Naive thymus-derived CD4-positive, alpha-beta T cell (primary cell): ENCODE measurements at places on chromosomes 5 and 9.

DNA sequence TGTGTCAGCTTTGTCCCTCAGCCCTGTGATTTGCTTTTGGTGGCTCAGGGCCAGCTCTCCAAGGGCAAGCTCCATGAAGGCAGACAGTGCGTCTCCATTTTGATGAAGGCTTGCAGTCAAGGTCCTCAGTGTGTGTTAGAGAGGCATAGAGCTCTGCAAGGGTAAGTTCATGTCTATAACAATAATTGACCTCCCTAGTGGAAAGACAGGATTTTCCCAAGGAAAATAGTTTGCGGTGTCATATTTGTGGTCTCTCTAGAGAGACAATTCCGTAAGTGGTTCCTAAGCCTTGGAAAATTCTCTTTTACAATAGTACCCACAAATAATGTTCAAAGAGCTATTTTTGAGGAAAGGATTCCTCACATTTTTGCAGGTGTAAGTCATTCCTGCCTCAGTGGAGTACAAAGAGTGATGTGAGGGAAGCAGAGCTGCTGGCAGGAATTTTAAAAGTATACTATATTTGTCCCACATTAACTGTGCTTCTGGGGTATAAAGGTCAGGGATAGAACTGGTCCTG lies 40.2 kb downstream of the SLC1A3 start:
- H3K27me3 ChIP-seq: no peaks in the 10 kb centered on the region
- no peak for DNase-seq
- H3K4me1 ChIP-seq: no peaks in the 10 kb centered on the region
- H3K27ac ChIP-seq: no peak overlapping the region
- H3K4me3 ChIP-seq: no peak overlapping the region

- peaks cover 32% of the 10 kb centered on the region for H3K27me3 ChIP-seq
- DNase-seq: no peak
- no peak overlapping the region for H3K27ac ChIP-seq
- H3K4me3 ChIP-seq: no peak overlapping the region
- H3K36me3 ChIP-seq: no peaks in the 10 kb centered on the region
- H3K4me1 ChIP-seq: no peaks in the 10 kb centered on the region
These were observed 12.5 kb upstream of the LHX2 start for GRCh38 chr9:123998970-123999621.

DNA sequence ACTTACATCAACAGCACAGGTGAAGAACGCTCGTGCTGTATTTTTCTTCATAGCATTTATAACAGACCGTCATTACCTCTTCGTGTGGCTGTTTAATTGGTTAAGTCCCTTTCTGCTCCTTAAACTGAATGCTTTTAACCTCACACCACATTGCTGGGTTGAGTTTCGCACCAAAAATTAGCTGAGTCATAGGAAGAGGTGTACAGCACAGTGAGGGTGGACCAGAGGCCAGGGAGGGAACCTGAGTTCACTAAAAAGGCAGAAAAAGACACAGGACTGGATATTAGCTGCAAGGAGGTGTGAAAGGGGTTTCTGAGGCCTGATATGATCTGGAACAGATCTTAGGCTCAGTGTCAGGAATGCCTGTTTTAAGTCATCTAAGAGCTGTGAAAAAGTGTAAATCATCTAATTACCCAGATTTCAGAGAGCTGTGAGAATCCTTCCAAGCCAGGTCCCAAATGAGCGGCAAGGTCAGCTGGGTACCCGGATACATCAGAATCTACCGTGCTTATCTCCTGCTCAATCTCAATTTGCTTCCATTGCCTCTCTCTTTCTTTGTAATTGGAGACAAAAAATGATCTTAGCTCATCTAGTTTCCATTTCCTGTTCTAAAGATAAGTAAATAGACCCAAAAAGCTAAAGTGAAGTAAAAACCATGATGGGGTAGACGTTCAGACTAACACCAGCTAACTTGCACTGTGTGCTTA lies 7.1 kb upstream of the CFAP90 start:
- DNase-seq: no peak
- peaks cover 26% of the 10 kb centered on the region for H3K36me3 ChIP-seq
- no peaks in the 10 kb centered on the region for H3K27me3 ChIP-seq
- H3K27ac ChIP-seq: peak overlapping the region; percentile 6
- H3K4me3 ChIP-seq: no peak overlapping the region

- no peaks in the 10 kb centered on the region for H3K27me3 ChIP-seq
- no peaks in the 10 kb centered on the region for H3K4me1 ChIP-seq
- no peaks in the 10 kb centered on the region for H3K36me3 ChIP-seq
- H3K4me3 ChIP-seq: no peak overlapping the region
These were observed 185.7 kb upstream of the IL12B start for GRCh38 chr5:159515909-159516415.

DNA sequence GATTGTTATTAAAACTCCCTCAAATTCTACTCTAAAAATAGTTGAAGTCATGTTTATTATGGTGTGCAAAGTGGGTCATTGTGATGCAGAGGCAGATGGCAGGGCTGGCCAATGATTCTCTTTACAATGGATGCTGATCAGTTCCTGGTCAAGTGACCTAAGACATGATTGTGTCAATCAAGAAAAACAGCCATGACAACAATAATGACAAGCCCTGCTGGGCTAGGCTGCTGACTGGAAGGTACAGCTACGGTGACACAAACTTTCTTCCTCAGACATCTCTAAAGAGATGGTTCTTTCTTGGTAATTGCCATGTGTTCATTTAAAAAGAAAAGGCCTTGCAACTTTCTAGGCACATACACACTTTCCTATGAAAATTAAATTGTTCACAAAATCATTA lies 3.6 kb downstream of the SLC24A2 start:
- DNase-seq: no peak
- H3K4me3 ChIP-seq: no peak overlapping the region
- H3K27ac ChIP-seq: no peak overlapping the region
- H3K4me1 ChIP-seq: no peaks in the 10 kb centered on the region

- no peak overlapping the region for H3K4me3 ChIP-seq
- H3K27me3 ChIP-seq: no peaks in the 10 kb centered on the region
- H3K27ac ChIP-seq: no peak overlapping the region
These were observed 22.2 kb downstream of the KLF4 start for GRCh38 chr9:107467416-107467815.
